Cerebellar cortex (tissue), 1 donor: ENCODE measurements at places on chromosomes 5 and 9.

DNA sequence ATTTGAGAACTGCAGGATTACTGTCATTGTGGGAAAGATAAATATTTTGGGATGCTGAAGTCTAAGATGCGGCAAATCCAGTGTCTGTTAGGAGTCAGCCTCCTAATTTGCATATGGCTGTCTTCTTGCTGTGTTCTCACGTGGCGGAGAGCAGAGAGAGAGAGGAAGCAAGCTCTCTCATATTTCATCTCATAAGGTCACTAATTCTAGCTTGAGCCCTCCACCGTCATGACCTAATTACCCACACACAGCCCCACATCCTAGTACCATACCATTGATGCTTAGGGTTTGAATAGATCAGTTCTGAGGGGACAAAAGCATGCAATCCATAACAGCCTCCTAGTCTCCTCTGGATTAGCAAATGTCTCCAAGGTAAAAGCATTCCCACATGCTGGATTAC, 124.5 kb downstream of the CDH12 start:
- DNase-seq: no peak

- no peak for DNase-seq
Observed at GRCh38 chr5:154966081-154966841, 25.4 kb downstream of the MRPL22 start.

DNA sequence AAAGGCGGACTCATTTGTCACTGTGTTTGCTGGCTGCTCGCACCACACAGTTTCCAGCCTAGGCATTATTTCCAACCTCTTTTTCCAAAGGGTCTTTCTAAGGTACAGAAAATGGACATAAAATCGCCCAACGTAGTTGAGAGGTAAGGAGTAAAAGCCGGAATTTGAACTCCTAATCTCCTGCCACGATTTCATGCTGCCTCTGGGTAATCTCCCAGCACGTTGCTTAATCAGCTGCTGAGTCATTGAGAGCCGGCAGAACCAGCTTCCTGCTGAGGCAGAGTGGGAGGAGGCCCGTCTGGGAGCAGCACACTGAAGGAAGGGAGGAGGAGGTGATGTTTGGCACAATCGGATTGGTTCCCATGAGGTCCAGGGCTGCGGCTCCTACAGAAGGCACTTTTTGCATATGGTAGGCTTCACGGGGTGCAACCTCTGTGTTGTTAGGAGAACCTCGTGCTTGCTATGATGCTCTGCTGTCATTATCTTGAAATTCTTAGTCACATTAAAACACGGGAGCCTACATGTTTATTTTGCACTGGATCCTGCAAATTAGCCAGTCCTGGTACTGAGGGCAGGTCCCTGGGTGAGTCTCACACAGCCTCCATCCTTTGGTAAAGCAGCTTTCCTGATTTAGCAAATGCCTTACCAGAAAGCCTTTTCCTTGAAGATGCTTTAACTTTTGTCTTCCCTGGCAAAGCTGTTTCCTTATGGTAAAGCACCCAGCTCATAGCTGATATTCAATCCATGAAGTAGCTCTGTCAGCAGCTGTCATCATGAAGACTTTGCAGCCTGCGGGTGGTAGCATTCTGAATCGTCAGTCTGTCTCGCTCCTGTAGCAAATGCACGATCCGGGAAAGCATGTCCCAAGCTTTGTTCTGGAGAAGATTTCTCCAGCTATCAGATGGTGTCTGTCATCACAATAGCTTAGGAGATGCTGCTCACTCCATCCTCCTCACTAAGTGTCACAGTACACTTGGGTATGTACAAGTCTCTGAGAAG, 191.6 kb upstream of the MSX2 start:
- peak; percentile 9 for DNase-seq

GRCh38 chr9:107316795-107317661, 33.9 kb downstream of the RAD23B start:
- DNase-seq: no peak

- DNase-seq: peak; percentile 85
Observed at GRCh38 chr5:177607452-177608192, 7.7 kb downstream of the B4GALT7 start.

DNA sequence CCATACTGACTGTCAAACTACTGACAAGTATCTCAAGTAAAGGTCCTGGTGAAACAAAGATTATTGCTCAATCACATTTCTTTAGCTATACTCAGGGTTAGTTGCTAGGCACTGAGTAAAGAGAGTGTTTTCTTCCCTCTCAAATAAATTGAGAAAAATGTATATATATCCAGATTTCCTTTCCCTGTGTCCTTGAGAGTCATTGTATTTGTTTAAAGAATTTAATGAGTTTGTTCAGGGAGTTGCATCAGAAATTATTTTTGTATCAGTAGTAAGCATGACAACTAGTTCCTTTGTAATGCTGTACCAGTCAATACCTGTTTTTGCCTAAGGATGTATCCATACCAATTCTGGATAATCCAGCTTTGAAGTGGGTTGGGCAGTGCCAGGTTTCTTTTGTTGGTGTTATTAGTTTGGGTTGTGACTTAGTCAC, 3.2 kb upstream of the ANKHD1 start:
- no peak for DNase-seq

DNA sequence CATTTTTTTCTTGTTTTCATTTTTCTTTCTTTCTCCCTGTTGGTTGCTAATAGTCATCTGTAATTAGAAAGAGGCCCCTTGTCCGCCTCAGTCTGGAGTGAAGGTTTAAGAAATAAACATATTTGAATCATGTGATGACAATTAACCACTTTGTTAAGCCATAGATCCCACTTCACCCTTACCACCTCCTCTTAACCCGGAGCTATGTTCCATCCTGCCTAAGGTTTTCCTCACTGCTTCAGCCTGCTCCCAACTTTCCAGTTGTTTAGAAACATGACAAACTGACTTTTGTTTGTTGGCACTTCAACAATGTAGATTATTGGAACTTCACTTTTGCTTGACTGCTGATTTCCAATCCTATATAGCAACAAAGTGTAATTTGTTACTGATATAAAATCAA, 37.4 kb upstream of the SSBP2 start:
- no peak for DNase-seq

DNA sequence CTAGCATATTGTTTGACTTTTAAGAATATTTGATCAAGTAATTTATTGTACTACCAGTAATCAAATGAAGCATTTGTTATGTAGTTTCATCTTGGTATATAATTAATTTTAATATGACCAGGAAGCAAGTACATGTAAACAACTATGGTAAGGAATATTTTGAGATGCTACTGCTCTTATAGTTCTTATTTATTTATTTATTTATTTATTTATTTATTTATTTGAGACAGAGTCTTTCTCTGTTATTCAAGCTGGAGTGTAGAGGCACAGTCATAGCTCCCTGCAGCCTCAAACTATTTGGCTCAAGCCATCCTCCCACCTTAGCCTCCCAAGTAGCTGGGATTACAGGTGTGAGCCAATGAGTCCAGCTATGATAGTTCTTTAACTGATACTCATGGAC, 8.1 kb downstream of the PPIP5K2 start:
- no peak for DNase-seq

GRCh38 chr9:107226421-107226820, 56.7 kb upstream of the RAD23B start:
- DNase-seq: no peak

DNA sequence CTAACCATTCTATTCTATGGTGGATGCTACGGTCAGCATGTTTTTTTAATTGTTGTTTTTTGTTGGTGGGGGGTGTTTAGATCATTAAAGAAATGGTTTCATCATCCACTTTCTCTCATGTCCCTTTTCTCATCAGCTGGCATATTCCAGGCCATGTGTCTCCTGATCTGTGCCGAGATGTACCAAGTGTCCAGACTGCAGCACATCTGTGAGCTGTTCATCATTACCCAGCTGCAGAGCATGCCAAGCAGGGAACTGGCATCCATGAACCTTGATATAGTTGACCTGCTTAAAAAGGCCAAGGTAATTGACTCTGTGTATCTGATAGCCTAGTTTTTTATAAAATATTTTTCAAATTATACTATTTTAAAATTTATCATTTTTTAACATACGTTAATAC, 38.9 kb downstream of the GLRX start:
- no peak for DNase-seq

- DNase-seq: no peak
Observed at GRCh38 chr5:54717870-54718269, 200.3 kb downstream of the SNX18 start.

GRCh38 chr5:94407023-94407422, 211.4 kb downstream of the KIAA0825 start:
- DNase-seq: no peak

GRCh38 chr5:98173334-98173733, 600.1 kb upstream of the RGMB start:
- DNase-seq: no peak

- no peak for DNase-seq
Observed at GRCh38 chr5:148922606-148923005, 96.2 kb downstream of the ADRB2 start.

DNA sequence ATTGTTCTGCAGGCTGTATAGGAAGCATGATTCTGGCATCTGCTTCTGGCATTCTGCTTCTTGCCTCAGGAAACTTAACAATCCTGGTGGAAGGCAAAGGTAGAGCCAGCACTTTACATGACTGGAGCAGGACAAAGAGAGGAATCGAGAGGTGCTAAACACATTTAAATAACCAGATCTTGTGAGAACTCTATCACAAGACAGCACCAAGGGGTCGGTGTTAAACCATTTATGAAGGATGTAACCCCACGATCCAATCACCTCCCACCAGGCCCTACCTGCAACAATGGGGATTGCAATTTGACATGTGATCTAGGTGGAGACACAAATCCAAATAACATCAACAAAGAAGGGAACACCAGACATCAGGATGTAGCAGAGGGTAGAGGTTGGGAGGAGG, 221.5 kb downstream of the CDH12 start:
- no peak for DNase-seq

GRCh38 chr5:5014586-5015235, 125.4 kb upstream of the ADAMTS16 start:
- peak; percentile 37 for DNase-seq

DNA sequence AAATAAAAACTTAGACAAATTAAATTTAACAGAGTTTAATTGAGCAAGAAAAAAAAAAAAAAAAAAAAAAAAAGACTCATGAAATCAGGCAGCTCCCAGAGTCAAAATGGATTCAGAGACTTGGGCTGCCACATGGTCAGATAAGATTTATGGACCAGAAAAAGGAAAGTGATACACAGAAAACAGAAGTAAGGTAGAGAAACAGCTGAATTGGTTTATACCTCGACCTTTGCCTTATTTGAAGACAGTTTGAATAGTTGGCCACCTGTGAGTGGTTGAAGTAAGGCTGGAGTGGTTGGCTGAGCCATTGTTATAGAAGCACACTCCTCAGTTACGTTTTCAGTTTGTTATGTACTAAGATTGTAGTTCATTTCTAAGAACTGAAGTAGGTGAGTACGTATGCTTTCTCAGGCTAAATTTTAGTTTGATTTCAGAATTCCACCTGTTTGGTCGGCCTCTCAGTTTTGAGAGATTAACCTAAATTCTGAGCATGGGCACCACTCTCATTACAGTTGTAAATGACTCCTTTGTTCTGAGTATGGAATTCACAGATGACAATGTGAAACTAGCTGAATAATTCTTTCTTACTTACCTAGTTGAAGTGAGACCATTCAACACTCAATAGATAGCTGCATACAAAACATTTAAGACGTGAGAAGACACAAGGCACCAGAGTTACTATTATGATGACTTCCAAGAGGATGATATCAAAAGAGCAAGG, 149.0 kb downstream of the AOPEP start:
- DNase-seq: no peak

DNA sequence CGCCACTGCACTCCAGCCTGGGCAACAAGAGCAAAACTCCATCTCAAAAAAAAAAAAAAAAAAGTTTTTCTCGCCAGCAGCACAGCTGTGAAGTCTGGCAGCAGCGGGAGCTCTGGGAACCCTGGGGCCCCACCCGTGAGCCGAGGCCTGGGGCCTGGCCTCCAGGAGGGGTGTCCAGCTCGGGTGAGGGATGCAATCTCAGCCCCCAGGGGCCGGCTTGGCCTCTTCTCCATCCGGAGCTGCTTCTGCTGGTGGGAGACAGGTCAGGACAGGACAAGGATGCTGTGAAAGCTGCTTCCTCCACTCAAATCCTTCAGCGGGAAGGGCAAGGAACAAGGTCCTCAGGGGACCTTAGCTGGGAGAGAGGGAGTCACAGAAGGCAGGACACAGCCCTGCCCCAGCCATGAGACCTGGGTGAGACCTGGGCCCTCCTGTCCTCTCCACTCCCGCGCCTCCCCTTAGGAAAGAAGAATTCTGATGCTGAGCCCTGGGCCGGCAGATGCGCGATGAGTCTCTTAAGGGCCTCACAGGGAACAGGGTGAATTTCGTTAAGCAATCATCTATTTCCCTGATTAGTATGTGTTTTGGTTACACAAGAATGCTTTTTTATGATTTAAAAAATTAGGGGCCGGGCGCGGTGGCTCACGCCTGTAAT, 30.6 kb downstream of the PLPP7 start:
- no peak for DNase-seq

DNA sequence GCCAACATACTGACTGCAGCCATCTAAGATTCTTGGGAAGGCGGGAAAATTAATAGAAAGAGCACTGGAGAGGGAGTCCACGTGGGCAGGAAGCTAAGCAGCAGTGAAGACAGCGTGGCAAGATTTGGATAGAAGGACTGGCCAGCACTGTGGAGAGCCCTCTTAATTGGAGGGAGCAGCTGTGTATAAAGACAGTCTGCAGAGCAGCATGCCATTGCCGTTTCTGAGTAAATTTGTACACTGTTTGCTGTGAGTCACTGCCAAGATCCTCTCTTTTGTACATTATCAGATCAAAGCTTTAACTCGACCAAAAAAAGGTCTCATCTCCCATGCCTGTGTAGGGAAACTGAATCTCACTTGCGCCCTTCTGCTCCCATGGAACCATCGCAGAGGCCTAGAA, 45.3 kb downstream of the INSYN2B start:
- DNase-seq: no peak

- peak; percentile 87 for DNase-seq
Observed at GRCh38 chr9:34994260-34994899, 4.8 kb downstream of the DNAJB5 start.

DNA sequence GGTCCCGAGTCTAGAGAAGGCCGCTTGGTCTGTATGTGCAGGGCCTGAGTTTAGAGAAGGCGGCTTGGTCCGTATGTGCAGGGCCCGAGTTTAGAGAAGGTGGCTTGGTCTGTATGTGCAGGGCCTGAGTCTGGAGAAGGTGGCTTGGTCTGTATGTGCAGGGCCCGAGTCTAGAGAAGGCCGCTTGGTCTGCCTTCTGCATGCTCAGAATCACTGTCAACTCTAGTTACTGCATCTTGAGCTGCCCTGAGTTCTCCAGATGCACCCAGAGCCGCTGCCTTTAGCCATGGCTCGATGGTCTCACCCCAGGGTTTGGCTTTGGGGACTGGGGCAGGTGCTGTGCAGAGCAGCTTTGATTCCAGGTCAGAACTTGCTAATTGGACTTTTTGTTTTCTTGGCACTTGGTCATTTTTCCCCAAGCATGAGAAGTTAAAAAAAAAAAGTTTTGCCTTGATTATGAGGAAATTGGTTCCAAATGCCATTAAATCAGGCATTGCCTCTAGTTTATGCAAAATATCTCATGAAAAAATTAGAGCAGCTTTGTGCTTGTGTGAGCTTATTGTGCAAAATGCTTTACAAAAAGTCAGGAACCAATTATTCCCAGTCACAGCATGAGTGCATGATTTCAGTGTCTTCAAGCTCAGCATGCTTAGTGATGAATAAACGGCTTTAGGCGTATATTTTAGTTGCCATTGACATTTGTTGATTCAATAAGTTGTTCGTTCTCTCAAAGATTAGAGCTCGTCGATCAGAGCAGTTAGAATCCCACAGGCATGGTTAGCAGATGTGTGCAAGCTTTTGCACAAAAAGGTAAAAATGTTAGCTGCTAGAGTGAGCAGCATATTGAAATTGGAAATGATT, 25.4 kb upstream of the EXOC3 start:
- peak; percentile 2 for DNase-seq

- DNase-seq: no peak
Observed at GRCh38 chr5:429453-430188, 13.4 kb upstream of the EXOC3 start.

- no peak for DNase-seq
Observed at GRCh38 chr5:54214722-54215121, 95.7 kb downstream of the ARL15 start.
